ENCODE measurements at places on chromosomes 11 and 22.

- no peak for DNase-seq
These were observed 175.7 kb upstream of the PITPNB start for GRCh38 chr22:28094771-28095170.

GRCh38 chr22:22235558-22235957 is 9.0 kb upstream of the VPREB1 start:
- DNase-seq: peak; percentile 80

- DNase-seq: no peak
These were observed 1125.4 kb downstream of the DLG2 start for GRCh38 chr11:84501750-84502149.

GRCh38 chr11:96275801-96276594 is 67.0 kb downstream of the MAML2 start:
- no peak for DNase-seq

GRCh38 chr11:102061276-102061675 is 14.0 kb downstream of the CFAP300 start:
- no peak for DNase-seq

DNA sequence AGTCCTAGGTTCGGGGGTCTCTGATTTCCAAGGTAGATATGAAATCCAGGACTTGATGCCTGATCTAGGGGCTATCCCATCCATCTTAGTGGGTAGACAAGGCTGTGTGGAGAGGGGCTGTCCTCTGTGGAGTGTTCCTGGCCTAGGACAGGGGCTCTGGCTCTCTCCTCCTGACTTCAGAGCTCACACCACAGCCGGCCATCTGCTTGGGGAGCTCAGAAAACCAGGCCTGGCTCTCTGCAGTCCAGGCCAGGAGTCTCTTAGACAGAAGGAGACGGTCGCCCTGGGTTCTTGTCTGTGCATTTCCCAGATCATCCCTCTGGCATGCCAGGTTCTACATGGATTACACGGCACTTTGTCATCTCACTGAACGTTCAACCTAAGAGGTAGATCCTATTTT is 17.9 kb downstream of the TUB start:
- no peak for DNase-seq

- no peak for DNase-seq
These were observed 76.9 kb upstream of the B3GAT1 start for GRCh38 chr11:134488913-134489312.

DNA sequence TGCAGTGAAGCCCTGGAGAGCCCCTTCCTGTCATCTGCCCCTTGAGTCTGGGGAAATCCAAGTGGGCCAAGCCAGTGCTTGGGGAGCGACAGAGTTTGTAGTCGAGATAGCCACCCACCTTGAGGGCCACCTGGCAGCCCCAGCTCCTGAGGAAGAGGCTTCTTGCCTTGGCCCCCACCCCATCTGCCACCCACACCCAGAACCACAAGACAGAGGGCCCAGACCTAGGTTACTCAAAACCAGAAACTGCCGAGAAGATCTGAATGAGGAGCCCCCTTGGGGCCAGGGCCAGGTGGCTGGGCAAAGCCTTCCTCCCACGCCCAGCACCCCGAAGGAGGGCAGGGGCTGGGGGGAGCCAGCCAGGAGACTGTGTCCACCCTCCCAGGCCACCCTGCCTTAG is 18.8 kb upstream of the PRR5 start:
- peak; percentile 68 for DNase-seq

- DNase-seq: no peak
These were observed 438.0 kb downstream of the LUZP2 start for GRCh38 chr11:24934733-24935439.

DNA sequence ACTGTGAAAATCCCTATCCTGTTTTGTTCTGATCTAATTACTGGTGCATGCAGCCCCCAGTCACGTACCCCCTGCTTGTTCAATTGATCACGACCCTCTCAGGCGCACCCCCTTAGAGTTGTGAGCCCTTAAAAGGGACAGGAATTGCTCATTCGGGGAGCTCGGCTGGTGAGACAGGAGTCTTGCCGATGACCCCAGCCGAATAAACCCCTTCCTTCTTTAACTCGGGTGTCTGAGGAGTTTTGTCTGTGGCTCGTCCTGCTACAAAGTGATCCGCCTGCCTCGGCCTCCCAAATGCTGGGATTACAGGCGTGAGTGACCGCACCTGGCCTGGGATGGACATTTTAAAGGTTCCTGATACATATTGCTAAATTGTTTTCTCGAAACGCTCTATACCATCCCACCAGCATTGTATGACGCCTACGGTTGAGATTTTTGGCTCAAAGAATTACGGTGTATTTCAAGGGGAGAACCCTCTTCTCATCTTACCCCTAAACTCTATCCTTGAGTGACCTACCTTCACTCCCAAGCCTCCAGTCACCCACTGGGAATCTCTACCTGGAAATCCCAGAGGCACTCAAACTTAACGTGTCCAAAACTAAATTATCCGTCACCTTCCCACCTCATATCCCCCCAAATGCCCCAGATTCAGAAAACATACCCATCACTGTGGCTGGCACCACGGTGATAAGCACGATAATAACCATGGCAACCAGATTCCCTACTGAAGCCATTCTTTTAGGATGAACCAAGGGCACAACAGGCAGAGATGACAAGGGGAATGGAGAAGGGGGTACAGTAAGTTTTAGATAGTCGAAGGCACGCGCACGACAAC is 789 bp upstream of the POLA2 start:
- DNase-seq: no peak

- no peak for DNase-seq
These were observed 296.9 kb upstream of the ZC3H12C start for GRCh38 chr11:109796253-109796652.
